A549 (cell line): ENCODE measurements at places on chromosomes 11 and 22.

DNA sequence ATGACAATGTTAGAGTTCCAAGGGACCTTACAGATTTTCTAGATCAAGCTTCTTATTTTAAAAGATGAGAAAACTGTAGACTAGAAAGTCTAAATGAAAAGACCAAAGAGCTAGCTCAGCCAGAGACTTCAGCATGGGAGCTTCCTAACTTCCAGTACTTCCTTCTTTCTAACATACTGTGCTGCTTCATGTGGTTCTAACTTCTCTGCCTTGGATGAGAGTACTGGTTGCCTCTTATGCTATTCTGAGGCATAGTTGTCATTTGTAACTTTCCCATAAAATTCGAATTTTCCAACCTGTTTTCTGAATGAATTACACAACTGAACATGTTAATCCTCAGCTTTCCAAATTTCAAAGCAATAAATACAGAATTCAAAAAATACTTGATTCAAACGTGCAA lies 1.8 kb downstream of the MTMR2 start:
- no peak for DNase-seq

DNA sequence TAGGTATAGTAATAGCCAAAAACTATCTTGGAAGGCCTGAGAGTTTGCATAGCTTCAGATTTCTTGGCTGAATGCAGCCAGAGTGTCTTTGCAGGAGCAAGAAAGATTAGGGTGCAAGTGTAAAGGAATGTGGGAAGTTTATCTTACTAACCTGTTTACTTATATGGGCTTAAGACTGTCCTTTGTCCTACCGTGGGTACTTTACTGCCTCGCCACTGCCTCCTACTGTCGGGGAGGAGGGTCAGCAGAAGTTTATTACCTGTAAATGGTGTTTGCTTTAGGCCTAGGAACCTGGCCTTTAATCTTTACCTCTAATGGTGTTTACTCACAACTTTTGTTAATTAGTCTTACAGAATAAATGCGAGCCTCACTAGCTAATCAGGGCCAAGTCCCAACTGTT lies 633.8 kb downstream of the DLG2 start:
- DNase-seq = no peak

- DNase-seq = no peak
These were observed 327.7 kb downstream of the TENM4 start for GRCh38 chr11:79113054-79113690.

DNA sequence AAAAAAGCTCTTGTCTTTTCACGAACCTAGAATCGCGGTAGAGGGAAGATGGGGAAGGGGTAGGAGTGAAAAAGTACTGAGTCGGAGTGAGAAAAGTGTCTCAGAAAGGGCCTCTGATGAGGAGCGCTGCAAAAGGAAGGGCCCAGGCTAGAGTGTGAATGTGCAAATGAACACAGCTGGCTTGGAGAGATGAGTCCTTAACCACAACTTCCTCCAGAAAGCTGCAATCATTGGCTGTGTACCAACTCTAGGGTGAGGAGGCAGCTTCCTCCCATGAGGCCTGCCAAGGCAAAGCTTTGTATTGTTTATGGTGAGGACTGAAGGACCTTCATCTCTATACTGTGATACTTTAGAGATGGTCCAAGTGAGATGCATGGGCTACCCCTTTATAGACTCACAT lies 566.9 kb upstream of the ANO5 start:
- no peak for DNase-seq

- no peak for DNase-seq
These were observed 163.3 kb upstream of the RASSF10 start for GRCh38 chr11:12845739-12846358.

DNA sequence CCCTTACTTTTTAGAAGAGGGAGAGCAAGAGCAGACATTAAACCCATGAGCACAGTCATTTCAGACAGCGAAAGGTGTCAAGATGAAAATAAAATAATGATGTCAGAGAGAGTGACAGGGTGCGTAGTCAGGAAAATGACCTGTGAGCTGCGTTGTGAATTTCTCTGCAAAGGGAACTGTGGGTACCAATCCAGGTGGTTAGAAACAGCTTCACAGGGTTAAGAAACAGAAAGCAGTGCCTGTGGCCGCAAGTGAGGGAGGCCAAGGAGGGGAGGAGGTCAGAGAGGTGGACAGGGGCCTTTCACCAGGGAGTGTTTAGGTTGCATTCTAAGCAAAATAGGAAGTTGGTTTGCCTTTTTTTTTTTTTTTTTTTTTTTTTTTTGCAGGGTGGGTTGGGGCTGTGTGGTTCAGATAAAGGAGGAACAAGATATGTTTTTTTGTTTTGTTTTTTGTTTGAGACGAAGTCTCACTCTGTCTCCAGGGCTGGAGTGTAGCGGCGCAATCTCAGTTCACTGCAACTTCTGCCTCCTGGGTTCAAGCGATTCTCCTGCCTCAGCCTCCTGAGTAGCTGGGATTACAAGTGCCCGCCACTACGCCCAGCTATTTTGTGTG lies 7.9 kb downstream of the TIGD3 start:
- no peak for DNase-seq

- peak; percentile 49 for DNase-seq
These were observed 2.5 kb upstream of the CALCA start for GRCh38 chr11:14974515-14975251.

GRCh38 chr22:25085930-25086901 lies 113.4 kb upstream of the CRYBB3 start:
- DNase-seq = no peak

- no peak for DNase-seq
These were observed 630.2 kb downstream of the BRD1 start for GRCh38 chr22:49197505-49197904.

DNA sequence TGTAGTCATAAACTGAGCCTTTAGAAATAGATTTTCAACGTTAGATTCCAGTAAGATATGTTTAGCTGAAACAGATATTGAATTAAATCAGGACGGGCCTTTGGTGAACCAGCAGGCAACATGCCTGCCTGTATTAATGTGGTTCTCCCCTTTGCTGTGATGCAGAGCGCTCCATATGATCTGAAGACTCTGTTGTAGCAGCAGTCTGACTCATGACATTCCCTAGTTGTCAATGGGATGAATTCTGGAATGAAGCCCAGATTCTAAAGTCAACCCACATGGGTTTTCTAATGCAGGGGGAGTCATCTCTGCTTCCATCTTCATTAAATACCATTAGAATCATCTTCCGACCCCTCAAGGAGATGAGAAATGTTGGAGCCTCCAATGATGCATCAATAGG lies 864.5 kb downstream of the NTM start:
- DNase-seq = no peak

GRCh38 chr22:27639248-27640086 lies 162.1 kb downstream of the MN1 start:
- no peak for DNase-seq

- DNase-seq = no peak
These were observed 4.8 kb downstream of the ARHGEF17 start for GRCh38 chr11:73312851-73313327.

- DNase-seq = no peak
These were observed 44.1 kb upstream of the MN1 start for GRCh38 chr22:27845644-27846043.

DNA sequence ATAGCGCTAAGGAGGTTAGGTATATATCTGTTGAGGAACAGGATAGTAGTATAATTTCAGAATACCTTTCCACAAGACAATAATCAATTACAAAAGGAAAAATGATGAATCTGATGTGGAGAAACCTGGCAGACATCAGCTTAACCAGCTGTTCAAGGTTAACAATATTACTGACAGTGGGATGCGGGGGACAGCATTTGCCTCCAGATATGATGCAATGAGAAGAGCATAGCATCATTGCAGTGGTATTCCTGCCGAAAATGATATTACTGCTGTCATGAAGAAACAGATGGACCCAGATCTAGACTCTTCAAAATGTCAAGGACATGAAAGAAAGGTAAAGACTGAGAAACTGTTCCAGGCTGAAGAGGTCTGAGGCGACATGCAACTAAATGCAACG lies 49.7 kb downstream of the RBFOX2 start:
- DNase-seq = no peak

DNA sequence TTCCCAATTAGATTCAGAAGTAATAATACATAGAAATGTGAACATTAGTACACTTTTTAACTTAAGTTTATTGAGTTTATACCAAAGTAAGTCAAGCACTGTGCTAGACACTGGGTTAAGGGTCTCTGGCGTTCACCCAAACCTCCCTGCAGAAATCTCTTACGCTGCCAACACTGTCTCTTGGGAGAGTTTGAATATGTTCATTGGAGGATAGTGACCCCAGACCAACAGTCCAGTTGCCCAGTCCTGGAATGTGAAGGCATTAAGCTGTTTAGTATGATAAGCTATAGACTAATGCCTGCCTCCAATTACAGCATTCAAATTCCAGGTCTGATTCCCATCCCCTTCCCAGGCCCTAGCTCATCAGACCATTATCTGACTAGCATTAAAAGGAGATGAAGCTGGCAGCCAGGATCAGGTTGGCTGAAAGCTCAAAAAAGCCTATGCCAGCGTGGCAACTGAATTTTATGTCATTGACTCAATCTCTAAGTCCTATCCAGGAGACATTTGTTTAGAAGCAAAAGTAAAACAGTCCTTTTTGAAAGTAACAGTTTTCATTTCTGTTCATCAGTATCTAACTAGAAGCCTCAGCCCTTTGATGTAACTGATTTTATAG lies 77.8 kb downstream of the SFI1 start:
- no peak for DNase-seq

DNA sequence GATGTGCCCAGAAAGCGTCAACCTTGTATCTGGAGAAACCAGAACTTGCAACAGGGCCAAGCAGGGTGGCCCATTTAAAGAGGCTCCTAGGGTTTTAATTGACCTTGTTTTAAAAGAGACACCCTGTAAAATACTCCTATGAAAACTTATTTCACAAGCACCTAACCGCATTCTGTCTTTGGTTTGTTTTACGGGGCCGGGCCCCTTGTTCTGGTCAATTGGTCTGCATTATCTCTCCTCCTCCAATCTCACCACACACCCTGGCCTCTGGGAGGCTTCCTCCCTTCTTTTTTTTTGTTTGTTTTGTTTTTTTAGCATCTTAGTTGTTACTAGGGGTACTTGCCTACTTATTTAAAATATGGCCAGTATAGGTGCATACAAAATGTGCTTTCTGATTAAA lies 4.7 kb downstream of the EHF start:
- DNase-seq = no peak

DNA sequence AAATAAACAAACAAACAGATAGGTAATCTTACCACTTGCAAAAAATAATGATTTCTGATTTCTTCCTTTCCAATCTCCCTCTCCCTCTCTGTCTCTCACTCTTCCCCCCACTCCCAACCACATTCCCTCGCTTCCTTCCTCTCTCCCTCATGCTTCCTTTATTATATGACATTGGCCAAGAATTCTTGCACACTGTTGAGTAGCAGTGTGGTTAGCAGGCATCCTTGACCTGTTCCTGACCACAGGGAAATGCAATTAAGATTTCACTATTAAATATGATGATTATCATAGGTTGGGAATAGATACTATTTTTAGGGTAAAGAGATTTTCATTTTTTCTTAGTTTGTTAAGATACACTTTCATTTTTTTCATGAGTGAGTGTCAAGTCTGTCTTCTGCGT lies 14.7 kb upstream of the PLAAT4 start:
- DNase-seq = no peak

DNA sequence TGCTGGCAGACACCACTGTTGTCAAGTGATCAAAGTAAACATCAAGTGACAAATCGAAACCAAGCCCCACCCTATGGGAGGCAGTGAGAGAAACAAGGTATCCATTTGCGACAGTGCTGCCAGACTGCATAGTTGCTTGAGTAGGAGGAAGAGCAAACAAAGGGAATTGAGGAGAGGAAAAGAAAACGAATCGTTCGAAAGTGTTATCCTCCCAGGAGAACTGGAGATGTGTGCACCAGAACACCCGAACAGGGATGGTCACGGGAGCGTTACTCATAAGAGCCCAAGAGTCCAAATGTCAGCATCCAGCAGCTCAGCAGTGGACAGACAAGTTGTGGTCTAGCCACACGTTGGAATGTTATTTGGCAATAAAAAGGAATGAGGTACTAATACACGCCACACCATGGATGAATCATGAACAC lies 58.4 kb upstream of the NUP50 start:
- DNase-seq = no peak

GRCh38 chr11:2518983-2519340 lies 74.2 kb downstream of the KCNQ1 start:
- no peak for DNase-seq

DNA sequence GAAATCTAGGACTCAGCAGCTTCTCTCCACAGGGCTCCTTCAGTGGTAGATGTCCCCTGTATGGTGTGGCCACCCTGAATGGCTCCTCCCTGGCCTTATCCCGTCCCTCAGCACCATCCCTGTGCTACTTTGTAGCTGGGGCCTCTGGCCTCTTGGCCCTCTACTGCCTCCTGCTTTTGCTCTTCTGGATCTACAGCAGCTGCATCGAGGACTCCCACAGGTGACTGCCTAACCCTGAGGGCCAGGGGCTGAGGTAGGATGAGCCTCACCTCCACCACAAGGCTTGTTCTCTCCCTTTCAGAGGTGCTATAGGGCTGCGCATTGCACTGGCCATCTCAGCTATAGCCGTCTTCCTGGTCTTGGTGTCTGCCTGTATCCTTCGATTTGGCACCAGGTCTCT lies 1.8 kb downstream of the TMEM179B start:
- DNase-seq = peak; percentile 27

DNA sequence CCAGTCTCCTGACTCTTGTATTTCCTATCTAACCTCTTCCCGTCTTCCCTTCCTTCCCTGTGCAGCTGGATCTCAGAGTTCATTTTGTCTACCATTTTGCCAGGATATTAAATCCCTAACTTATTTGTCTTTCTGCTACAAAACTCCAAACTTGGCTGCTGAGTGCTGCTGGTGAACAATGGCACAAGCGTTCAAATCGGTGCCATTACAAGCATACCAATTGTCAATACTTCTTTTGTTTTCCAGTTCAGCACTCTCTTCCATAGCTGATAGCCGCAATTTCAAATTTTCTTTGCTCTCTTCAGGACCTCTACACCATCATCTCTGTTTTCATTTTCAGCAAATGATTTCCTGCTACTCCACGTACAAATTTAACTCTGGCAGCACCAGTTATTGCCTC lies 13.4 kb downstream of the IL18 start:
- no peak for DNase-seq

DNA sequence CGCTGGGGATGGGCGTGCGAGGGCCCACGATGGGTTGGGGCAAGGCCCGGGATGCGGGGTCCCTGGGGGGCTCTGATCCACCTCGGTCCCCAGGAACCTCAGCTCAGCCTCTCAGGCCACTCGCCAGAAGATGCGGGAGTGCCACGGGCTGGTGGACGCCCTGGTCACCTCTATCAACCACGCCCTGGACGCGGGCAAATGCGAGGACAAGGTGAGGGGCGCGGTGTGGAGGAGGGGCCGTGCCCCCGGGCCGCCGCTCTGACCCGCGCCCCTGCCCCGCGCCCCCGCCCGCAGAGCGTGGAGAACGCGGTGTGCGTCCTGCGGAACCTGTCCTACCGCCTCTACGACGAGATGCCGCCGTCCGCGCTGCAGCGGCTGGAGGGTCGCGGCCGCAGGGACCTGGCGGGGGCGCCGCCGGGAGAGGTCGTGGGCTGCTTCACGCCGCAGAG lies 6.3 kb downstream of the PKP3 start:
- DNase-seq = no peak

GRCh38 chr11:45247433-45247832 lies 38.7 kb downstream of the SYT13 start:
- DNase-seq = no peak

- DNase-seq = no peak
These were observed 43.4 kb downstream of the SCUBE2 start for GRCh38 chr11:9047964-9048523.
